Aorta (tissue), 5 donors: ENCODE measurements at places on chromosomes 3 and 15. TPM values are rescaled to one million over a fixed set of nuclear protein-coding genes. Genes with fewer than 3 reads are reported as not detected.

PODXL2 gene
- polyA plus RNA-seq: 1.9 TPM

KIF15 gene
- polyA plus RNA-seq: 2.1 TPM

SHC4 gene
- 4.4 TPM for polyA plus RNA-seq

DNA sequence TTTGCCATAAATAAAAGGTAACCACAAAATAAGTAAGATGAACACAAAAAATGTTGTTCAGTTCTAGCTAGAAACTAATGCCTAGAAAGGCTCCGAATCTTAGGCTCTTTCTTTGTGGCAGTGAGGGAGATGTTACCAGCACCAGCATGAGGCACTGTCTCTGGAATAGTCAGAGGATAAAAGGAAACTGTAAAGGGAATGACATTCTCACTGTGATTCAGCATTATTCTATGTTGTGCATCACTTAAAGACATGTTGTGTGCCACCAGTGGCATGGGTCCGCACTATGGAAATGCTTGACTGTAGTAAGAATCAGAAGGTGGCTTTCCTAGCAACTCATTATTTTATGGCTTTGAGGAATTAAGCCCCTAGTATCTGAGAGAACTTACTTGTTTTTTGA, 70.8 kb downstream of the SEC22A start:
- H3K27me3 ChIP-seq: no peaks in the 10 kb centered on the region
- no peak overlapping the region for H3K27ac ChIP-seq
- no peaks in the 10 kb centered on the region for H3K4me1 ChIP-seq

GRCh38 chr3:28761375-28761774, 412.8 kb upstream of the AZI2 start:
- no peak overlapping the region for H3K27ac ChIP-seq
- no peak for DNase-seq
- peaks cover 3% of the 10 kb centered on the region for H3K36me3 ChIP-seq
- no peaks in the 10 kb centered on the region for H3K27me3 ChIP-seq
- H3K4me3 ChIP-seq: no peak overlapping the region
- no peaks in the 10 kb centered on the region for H3K4me1 ChIP-seq

GRCh38 chr3:74766405-74766804, 151.9 kb upstream of the CNTN3 start:
- no peak for DNase-seq
- no peaks in the 10 kb centered on the region for H3K4me1 ChIP-seq
- H3K27me3 ChIP-seq: no peaks in the 10 kb centered on the region
- no peak overlapping the region for H3K27ac ChIP-seq

DNA sequence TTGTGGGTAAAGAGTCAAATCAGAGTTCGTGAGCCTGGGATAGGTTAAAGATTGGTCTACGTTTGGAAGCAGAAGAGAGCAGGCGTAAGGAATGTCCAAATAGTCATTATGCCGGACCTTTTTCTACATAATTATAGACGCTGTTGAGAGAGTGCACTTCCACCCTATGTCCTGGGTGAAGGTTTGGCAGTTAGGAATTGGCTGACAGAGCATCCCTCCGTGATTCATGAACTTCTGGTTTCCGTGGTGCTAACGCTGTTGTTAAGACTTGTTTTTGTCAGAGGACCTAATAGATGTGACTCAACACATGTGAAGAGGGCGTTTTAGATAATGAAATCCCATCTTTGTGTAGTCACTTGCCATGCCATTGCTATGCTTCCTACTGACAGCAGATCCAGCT, 1.1 kb downstream of the EAF1 start:
- peak overlapping the region; percentile 74 for H3K4me3 ChIP-seq
- H3K27ac ChIP-seq: peak overlapping the region; percentile 72
- H3K4me1 ChIP-seq: peaks cover 4% of the 10 kb centered on the region

DNA sequence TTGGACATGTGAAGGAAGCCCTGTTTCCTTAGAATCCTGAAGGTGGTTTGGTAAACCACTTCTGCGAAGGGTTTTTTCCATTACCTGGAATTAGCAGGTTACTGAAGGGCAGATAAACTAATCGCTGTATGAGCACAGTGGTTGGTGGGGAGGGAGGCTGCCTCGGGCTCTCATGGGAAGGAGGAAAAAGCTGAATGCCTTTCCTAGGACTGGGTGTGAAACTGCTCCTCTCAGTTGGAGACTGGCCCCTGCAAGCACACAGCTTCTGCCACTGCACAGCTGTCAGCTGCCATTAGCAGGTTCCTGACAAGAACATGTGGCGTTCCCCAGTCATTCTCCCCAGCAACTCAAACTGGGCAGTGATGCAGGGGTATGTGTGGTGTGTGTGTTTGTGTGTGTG, 376.3 kb downstream of the GAP43 start:
- H3K36me3 ChIP-seq: no peaks in the 10 kb centered on the region
- no peaks in the 10 kb centered on the region for H3K4me1 ChIP-seq
- no peak overlapping the region for H3K4me3 ChIP-seq
- H3K27me3 ChIP-seq: no peaks in the 10 kb centered on the region
- H3K27ac ChIP-seq: no peak overlapping the region

DNA sequence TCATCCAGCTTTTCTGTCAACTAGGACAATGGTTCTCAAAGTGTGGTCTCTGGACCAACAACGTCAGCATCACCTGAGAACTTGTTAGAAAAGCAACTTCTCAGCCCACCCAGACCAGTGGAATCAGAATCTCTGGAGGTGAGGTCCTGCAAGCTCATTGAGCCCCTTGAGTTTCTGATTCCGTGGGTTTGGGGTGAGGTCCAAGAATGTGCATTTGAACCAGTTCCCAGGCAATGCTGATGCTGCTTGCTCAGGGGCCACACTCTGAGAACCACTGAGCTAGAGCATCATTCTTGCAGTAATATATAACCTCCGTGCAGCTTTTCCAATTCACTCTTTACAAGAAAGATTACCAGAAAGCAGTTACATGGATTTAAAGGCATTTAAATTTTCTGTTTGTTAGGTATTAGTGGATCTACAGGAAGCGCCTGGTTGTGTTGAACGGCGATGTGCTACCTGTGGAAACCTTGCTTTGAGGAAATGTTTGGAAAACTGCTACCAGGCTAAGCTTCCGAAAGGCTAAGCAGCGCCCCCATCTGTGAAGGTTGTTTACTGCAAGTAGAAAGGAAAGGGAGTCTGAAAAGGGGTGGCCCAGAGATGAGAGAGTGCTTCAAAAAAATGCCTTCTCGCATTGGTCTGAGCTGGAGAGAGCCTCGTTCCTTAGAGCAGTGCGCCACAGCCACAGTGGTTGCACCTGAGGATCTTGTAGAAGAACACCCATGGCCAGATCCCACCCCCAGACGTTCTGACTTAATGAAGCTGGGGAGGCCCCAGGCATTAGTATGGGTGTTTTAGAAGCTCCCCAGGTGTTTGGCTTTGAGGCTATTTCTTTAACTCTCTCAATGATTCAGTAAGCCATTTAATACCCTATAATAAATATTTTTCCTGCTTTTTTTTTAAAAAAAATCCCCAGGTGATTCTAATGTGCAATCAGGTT, 50.0 kb downstream of the RLBP1 start:
- peaks cover 3% of the 10 kb centered on the region for H3K36me3 ChIP-seq
- no peaks in the 10 kb centered on the region for H3K4me1 ChIP-seq
- no peak for DNase-seq
- no peaks in the 10 kb centered on the region for H3K27me3 ChIP-seq

DNA sequence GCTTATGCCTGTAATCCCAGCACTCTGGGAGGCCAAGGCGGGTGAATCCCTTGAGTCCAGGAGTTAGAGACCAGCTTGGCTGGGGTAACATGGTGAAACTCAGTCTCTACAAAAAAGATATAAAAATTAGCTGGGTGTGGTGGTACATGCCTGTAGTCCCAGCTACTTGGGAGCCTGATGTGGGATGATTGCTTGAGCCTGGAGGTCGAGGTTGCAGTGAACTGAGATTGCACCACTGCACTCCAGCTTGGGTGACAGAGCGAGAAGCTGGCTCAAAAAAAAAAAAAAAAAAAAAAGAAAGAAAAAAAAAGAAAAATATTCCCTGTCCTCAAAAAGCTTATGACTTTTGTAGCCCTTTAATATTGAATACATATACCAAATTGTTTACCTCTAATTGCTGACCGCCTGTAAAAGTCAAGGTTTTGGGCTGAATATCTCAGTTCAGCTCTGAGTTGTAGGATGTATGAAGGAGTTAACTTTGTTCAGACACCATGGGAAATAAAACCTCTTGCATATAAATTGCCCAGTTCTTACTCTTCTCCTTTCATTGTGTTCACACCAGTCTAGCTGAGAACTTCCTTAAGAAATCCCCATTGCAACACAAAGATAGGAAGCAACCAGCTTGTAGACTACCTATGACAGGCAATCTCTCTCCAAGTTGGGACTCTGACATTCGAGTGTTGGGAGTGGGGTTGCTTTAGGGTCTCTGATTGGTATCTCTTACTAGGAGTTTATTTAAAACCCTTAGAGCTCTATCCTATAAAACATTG, 97.6 kb upstream of the RASGRP1 start:
- no peak overlapping the region for H3K27ac ChIP-seq
- H3K4me3 ChIP-seq: no peak overlapping the region
- no peak for DNase-seq
- no peaks in the 10 kb centered on the region for H3K27me3 ChIP-seq
- H3K4me1 ChIP-seq: no peaks in the 10 kb centered on the region

- no peak overlapping the region for H3K27ac ChIP-seq
- H3K4me3 ChIP-seq: peak overlapping the region; percentile 93
- no peaks in the 10 kb centered on the region for H3K27me3 ChIP-seq
- peaks cover 7% of the 10 kb centered on the region for H3K4me1 ChIP-seq
- H3K36me3 ChIP-seq: no peaks in the 10 kb centered on the region
- no peak for DNase-seq
Observed at GRCh38 chr3:125375950-125376679, 990 bp upstream of the ZNF148 start.

DNA sequence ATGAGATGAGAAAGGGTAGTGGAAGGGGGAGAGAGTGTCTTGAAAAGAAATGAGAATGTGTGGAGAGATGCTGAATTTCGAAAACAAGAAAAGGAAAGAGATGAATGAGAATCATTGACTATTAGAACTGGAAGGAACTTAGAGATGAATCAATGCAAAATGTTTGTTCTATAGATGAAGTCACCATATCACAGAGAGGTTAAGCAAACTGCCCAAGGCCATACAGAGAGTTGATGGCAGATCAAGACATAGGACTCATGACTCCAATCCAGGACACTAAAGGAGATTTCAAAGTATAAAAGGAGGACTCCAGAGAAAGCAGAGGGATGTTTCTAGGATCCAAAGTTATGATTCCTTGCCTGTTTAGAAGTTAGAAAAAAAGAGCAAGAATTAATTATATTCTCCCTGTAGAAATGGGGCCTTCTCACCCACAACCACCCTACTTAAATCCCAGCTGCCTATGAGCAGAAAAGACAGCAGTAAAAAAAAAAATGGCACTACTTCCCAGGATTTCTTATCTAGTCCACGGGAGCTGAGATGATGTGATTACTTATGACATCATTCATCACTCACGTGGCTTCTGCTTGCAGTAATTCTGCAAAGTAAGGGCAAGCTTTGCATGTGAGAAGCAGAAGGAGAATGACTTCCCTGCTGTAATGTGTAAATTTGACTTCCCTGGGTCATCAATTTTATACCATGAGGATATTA, 210.8 kb upstream of the MRPL3 start:
- H3K36me3 ChIP-seq: no peaks in the 10 kb centered on the region
- no peak overlapping the region for H3K27ac ChIP-seq
- DNase-seq: no peak

DNA sequence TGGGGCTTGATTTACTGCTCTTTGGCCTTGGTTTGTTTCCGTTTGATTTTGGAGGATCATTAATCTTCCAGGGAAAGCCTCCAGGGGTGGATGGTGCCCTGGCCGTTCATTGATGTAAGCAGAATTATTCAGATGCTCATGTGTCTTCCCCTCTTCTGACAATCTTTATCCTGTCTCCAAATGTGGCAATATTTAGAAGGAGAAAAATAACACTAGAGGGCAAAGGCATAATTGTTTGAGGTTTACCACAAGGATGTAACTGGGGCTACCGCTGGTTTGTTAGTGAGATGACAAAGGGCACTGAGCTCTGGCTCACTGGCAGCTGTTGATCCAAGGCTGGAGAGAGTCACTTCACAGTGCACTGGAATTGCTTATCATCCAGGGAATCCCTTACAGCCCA, 18.2 kb upstream of the PLCL2 start:
- no peaks in the 10 kb centered on the region for H3K4me1 ChIP-seq
- H3K27ac ChIP-seq: no peak overlapping the region
- no peaks in the 10 kb centered on the region for H3K27me3 ChIP-seq
- no peaks in the 10 kb centered on the region for H3K36me3 ChIP-seq

DNA sequence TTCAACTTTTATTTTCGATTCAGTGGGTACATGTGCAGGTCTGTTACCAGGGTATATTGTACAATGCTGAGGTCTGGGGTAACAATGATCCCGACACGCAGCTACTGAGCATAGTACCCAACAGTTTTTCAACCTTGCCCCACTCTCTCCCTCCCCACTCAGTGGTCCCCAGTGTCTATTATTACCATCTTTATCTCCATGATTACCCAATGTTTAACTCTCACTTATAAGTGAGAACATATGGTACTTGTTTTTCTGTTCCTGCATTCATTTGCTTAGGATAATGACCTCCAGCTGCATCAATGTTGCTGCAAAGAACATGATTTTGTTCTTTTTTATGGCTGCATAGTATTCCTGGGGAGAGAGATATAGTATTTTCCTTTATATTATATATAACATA, 75.7 kb upstream of the EPHB3 start:
- DNase-seq: no peak
- H3K27me3 ChIP-seq: peaks cover 3% of the 10 kb centered on the region
- no peak overlapping the region for H3K4me3 ChIP-seq

DNA sequence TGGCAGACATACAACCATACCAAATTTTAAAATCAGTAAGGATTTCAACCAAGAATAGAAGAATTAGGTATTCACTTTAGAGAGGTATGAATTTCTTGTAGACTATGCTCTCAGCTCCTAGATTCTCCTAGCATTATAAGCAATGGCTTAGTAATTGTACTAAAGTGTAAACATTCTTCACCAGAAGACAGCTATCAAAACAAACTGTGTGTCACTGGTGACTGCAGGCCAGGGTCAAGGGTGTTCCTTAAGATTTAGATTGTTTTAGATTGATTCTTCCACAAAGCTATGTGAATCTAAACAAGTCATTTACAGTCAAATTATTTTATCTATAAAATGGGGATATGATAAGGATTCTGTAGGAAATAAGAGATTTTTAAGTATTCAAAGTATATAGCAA, 23.1 kb upstream of the GP5 start:
- no peak overlapping the region for H3K4me3 ChIP-seq
- H3K27me3 ChIP-seq: no peaks in the 10 kb centered on the region
- no peak overlapping the region for H3K27ac ChIP-seq
- DNase-seq: no peak
- H3K36me3 ChIP-seq: no peaks in the 10 kb centered on the region

- H3K4me3 ChIP-seq: no peak overlapping the region
- no peak overlapping the region for H3K27ac ChIP-seq
- no peak for DNase-seq
- H3K4me1 ChIP-seq: no peaks in the 10 kb centered on the region
- H3K27me3 ChIP-seq: no peaks in the 10 kb centered on the region
Observed at GRCh38 chr3:189941125-189941524, 179.6 kb downstream of the P3H2 start.

DNA sequence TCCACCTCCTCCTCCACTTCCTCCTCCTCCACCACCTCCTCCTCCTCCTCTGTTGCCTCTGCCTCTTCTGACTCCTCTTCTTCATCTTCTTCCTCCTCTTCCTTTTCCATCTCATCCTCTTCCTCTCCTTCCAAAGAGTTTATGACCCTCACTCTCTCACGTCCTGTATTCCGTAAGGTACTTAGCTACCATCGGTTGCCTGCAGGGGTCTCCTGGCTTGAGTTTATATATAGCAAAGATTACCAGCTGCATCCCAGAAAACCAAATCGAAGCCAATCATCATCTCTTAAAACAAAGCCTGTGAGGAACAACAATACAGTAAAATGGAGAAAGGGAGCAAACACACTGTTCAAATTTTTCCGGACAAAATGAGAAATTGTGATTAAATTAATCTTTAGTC, 317.4 kb downstream of the C3orf38 start:
- H3K4me3 ChIP-seq: no peak overlapping the region
- no peaks in the 10 kb centered on the region for H3K27me3 ChIP-seq
- DNase-seq: no peak

GRCh38 chr15:29420188-29420587, 150.6 kb upstream of the NSMCE3 start:
- H3K4me1 ChIP-seq: no peaks in the 10 kb centered on the region
- H3K27me3 ChIP-seq: no peaks in the 10 kb centered on the region
- no peaks in the 10 kb centered on the region for H3K36me3 ChIP-seq
